ENCODE measurements at places on chromosomes 13 and 19. TPM values are rescaled to one million over a fixed set of nuclear protein-coding genes. Genes with fewer than 3 reads are reported as not detected.

DNA sequence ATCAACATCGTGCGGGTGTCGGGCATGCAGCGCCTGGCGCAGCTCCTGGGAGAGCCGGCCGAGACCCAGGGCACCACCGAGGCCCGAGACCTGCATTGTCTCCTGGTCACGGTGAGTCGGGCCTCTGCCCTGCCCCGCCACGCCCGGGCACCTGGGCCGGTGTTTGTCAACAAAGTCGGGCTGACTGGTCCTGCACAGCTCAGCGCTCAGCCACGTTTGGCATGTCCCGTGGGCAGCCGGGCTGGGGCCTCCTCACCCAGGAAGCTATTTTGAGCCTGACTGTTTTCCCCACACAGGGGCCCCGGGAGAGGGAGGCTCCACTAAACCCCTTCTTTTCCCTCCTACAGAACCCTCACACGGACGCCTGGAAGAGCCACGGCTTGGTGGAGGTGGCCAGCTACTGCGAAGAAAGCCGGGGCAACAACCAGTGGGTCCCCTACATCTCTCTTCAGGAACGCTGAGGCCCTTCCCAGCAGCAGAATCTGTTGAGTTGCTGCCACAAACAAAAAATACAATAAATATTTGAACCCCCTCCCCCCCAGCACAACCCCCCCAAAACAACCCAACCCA lies 1.3 kb downstream of the GADD45B start:
- peak; percentile 72 for DNase-seq

Gene HSPB6
- total RNA-seq = 79.7 TPM

- DNase-seq = no peak
Observed at GRCh38 chr19:36245210-36246005, 30.5 kb downstream of the ZNF146 start.

DNA sequence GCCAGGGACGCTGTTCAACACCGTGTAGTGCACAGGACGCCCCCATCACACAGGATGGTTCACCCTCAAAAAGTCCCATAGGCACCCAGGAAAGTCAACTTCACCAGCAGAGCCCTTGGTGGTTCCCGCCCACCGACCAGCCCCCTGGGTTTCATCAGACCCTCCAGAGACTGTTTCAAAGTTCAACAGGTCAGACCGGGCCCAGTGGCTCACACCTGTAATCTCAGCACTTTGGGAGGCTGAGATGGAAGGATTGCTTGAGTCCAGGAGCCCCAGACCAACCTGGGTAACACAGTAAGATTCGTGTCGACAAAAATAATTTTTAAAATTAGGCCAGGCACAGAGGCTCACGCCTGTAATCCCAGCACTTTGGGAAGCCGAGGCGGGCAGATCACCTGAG lies 61.0 kb downstream of the MYO9B start:
- DNase-seq = no peak

DNA sequence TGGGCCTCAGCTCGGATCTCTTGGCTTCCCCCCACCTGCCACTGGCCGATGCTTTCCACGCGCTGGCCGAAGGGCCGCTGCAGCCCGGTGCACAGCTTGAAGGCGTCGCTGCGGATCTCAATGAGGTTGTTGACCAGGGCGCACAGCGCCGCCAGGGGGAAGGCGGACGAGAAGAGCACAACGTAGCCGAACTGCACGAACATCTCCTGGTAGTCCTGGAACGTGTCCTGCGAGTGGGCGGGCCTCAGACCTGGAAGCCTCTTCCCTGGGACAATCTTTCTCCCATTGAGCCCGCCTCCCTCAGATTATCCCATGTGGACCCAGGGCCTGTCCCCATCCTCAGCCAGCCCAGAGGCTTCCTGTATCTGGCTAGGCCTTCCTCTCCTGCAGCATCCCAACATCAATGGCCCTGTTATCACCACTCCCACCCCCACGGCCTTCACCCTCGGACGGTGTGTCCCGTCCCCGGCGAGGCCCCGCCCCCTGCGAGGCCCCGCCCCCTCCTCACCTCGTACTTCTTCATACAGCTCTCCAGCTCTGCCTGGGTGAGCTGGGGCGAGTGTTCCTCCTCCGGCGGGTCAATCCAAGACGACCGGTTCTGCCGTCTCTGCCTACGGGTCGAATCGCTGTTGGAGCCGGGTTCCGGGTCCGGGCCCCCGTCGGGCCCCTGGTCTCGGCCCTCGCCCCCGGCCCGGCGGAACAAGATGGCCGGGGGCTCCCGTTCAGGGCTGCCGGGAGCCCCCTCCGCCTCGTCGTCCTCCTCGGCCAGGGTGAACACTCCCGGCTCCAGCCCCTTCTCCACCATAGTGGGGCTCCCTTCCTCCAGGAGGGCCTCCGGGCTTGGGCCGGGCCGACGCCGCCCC lies 6.8 kb downstream of the ANO8 start:
- peak; percentile 61 for DNase-seq

GRCh38 chr13:74166261-74167004 lies 32.2 kb upstream of the KLF12 start:
- DNase-seq = no peak

Data from sciatic nerve (tissue), 2 donors.